ENCODE measurements at places on chromosomes 6 and 20. TPM values are rescaled to one million over a fixed set of nuclear protein-coding genes. Genes with fewer than 3 reads are reported as not detected.

The SAMD3 gene
- 2.0 TPM for total RNA-seq

The APOBEC2 gene
- total RNA-seq, result not detected

The PCED1A gene
- 26.8 TPM for total RNA-seq

The GINM1 gene
- 39.4 TPM for total RNA-seq

The PNLDC1 gene
- not detected for total RNA-seq

The RUNX2 gene
- 2.5 TPM for total RNA-seq

The EPPIN gene
- not detected for total RNA-seq

The KIAA1755 gene
- total RNA-seq, result 0.34 TPM

The AGPAT1 gene
- 55.0 TPM for total RNA-seq

The NRN1 gene
- 4.9 TPM for total RNA-seq

The ULBP3 gene
- total RNA-seq, result 1.5 TPM

The FERMT1 gene
- 79.7 TPM for total RNA-seq

The ZNF391 gene
- total RNA-seq, result 1.4 TPM

Measured in left colon (tissue), 2 donors.